SK-N-DZ (cell line): ENCODE measurements at places on chromosomes 3 and 15.
A peak's percentile ranks its signal among the peaks of the same experiment; 100 is the strongest.

- no peak for DNase-seq
Observed at GRCh38 chr3:149475451-149476060, 1.1 kb downstream of the TM4SF4 start.

DNA sequence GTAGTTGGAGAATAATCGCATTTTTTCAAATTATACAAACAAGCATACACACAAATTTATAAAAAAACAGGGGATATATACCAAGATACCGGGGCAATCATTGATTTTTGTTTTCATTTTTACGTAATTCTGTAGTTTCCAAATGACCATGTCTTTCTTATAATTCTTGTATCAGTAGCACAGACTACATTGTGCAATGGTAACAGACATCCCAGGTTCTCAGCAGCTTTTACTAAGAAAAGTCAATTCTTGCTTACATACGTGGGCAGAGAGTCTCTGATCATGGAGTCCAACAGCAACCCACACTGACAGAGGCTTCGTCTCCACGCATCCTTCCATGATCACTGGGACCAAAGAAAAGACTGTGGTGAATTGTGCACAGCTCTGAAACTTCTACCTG, 441.3 kb downstream of the TBL1XR1 start:
- no peak for DNase-seq

GRCh38 chr15:98878172-98878571, 129.4 kb downstream of the PGPEP1L start:
- DNase-seq, result no peak

GRCh38 chr3:4432259-4432658, 34.8 kb downstream of the SUMF1 start:
- no peak for DNase-seq

- DNase-seq, result no peak
Observed at GRCh38 chr15:45884755-45885445, 250.1 kb downstream of the SQOR start.

DNA sequence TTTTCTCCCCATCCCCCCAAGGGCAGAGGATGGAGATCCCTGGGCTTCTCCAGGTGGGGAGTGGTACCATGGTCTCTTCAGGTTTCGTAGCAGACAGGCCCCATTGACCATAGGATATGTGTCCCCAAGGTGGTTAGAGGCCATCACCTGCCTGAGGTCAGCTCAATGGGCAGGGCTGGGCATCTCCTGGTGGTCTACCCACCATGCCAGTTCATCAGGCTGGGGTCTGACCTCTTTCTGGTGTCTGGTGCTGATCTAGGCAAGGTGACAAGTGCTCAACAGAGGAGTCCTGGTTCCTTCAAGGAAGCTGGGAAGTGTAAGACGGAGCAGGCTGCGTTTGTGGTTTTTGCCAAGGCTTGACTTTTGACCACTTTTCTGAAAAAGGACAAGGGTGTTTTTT, 71.4 kb downstream of the SMAD3 start:
- no peak for DNase-seq

DNA sequence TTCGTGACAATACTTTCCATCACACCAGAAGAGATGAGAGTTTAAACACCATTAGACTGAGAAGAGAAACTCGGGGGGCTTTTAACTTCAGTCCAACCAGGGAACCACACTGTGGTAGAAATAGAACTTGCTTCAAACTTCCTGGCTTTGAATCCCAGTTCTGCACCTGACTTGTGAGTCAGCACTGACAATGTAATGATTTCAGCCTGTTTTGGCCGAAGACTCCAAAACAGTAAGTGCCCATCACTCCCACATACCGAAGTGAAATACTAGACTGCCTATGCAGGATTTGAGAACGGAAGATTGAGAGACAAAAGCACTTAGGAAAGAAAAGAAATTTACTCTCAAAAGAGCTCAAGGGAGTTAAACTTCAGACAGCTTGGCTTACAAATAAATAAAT, 27.0 kb downstream of the C2CD4B start:
- DNase-seq, result no peak

DNA sequence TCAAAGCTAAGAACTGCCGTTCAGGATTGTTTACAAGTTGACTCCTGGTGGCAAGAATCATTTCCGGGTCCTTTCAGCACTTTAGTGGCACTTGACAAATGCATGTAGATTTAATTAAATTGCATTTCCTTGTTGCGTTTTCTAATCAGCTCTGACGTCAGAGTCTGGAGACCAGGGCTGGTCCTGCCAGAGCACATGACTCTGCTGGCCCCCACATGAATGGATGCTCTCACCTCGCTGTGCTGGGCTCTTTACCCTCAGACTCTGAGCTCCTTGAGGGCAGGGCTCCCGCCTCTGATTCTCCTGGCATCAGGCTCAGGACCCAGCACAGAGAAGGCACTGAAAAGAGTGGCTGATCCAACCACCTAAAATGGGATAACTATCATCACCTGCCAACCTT, 69.4 kb downstream of the FEM1B start:
- DNase-seq, result no peak

DNA sequence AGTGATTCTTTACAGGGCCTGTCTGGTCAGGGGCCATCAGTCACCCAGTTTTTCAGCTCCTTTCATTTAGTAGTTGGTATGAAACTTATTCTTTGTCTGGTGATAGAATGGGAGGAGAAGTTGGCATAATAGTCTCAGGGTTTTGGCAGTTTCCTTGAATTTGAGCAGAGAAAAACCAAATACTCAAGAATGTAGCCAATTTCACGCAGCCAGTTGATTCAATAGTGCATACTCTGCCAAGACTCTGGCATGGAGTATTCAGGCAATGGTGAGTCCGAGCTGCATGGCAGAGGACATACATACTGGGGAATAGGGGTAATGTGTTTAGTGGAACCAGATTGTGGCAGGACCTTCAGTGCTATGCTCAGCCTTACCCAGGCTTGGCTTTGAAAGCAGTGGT, 118.3 kb downstream of the GALK2 start:
- no peak for DNase-seq

DNA sequence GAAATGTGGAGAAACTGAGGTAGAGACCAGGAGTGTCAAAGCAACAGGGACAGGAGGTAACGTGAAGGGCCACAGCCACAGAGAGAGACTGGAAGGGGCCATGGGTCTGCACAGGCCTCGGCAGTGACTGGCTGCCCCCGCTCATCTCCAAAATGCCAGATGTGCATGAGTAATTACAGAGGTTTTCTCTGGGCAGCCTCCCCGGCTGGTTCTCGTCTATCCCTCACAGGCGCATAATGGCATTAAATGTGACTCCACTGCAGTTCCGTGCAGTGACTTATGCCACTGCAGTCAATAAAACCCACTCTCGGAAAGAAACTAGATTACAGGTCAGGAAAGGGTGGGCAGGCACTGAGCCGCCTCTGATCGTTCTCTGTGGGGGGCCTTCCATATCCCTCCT, 74.7 kb downstream of the WDR76 start:
- DNase-seq, result peak; percentile 82

- DNase-seq, result no peak
Observed at GRCh38 chr15:76979996-76980520, 14.9 kb upstream of the PSTPIP1 start.

DNA sequence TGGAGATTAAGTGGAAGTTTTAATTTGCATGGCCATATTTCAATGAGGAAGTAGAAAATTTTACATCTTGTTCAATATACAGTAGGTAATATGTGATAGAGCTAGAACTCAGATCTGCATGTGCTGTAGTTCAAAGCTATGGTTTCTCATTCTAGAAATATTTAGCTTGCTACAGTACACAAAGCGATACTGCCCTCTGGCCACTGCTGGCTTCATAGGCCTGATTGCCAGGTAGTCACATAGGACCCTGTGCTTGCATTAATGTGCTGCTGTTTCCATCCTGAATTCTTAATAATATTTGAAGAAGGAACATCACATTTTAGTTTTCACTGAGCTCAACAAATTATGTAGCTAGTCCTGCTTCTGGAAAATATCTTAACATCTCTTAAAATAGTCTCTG, 87.0 kb downstream of the PLSCR2 start:
- peak; percentile 17 for DNase-seq

DNA sequence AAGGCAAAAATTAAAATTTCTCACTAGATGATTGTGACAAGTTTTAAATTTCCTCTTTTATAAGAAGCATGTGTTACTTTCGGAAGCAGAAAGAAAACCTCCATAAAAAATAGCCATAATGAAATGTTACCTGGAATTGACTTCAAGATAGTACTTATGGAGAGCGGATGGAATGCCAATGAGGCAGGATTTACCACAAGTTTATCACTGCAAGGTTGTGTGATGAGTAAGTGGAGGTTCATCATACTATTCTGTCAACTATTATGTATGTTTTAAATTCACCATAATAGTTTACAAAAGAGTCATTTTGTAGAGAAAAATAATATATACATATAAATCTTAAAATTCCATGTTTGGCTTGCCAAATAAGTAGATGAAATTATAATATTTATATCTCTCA, 230.3 kb downstream of the SCAPER start:
- no peak for DNase-seq

DNA sequence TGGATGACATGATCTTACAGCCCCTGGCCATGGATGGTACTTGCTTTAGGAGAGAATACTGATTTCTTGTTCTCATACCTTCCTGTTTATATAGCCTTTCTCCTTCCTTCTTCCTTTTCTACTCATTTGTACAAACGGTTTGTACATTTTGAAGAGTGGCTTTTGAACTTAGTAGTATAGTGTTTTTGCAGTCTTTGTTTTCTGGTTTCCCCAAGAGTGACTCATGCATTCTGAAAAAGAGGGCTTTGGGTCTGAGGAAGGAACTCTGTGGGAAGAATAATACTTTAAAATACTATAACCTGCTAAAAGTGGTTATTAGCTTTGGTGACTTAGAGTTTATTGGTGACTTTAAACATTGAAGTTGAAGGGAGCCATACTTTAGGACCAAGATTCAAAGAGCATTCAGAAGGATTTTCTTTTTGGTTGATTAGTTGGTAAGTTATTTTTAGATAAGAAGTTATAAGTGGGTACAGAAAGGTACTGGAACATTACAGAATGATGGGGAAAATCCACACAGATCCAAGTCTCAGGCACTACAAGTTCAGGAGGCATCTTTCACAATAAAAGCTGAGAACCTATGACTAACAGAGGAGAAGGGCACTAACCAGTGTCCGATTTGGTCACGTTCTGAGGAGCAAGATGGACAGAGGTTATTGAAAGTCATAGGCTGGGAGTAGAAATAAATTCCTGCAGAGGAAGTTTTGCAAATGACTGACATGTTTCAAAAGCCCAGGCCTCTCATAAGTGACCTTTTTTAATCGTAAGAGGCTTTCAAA, 369.6 kb upstream of the AZI2 start:
- no peak for DNase-seq

DNA sequence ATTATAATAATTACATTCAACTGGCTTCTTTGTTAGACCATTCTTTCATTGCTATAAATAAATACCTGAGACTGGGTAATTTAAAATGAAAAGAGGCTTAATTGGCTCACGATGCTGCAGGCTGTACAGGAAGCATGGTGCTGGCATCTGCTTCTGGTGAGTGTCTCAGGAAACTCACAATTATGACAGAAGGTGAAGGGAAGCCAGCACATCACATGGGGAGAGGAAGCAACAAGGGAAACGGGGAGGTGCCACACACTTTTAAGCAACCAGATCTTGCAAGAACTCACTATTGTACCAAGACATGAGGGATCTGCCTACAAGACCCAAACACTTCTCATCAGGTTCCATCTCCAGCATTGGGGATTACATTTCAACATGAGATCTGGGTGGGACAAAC, 413.1 kb upstream of the ARRDC4 start:
- no peak for DNase-seq

DNA sequence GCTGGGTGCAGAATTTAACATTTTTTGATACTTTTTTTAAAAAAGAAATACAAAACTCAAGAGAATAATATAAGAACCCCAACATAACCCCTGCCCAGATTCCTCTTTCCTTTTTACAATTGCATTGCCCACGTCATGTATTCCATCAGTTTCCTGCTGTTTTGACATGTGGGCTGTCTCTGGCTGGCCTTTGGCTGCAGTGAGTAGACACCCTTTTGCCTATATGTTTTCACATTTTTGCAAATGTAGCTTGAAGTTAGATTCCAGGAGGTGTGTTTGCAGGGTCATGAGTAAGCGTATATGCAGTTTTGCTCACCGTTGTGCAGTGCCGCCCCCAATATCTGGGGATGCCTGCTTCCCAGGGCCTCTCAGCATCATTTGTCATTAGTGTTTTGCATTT, 28.0 kb upstream of the ATP10A start:
- no peak for DNase-seq

GRCh38 chr15:88509964-88510363, 36.5 kb downstream of the DET1 start:
- DNase-seq, result no peak

DNA sequence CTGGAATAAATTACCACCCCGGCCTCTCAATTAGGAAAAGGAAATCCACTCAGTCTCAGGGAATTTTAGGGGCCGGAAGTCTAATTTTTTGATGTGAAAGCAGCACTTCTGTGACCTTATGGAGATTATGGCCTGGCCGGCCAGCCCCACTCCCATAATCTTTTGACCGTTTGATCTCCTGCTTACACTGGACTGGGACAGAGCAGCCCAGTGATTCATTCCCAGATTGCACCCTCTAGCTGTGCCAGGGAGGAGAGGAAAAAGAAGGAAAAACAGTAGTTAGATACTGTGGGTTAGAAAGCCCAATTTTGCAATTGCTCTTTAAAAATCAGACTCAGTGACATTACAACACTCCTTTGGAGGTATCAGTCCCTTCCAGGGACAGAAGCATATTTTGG, 32.4 kb downstream of the GJD2 start:
- DNase-seq, result peak; percentile 64

GRCh38 chr3:42210726-42211125, 55.3 kb downstream of the CCK start:
- DNase-seq, result no peak

GRCh38 chr15:67957435-67958132, 96.5 kb upstream of the PIAS1 start:
- no peak for DNase-seq

DNA sequence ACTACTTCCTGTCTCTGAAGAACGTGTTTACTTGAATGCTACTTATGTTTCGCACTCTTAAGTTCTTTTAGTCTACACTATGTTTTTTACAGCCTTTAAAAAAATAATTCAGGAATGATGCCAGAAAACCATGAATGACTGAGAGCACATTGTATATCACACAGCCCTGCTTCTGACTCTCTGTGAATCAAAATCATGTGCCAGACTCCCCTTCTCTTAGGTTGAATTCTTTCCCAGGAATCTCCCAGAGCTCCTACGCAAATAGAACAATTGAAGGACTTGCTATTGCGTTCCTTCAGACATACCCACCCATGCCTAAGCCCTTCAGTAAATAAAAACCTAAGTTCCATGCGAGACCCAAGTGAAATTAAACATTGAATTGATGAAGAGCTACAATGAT, 782.0 kb upstream of the ALCAM start:
- DNase-seq, result no peak

DNA sequence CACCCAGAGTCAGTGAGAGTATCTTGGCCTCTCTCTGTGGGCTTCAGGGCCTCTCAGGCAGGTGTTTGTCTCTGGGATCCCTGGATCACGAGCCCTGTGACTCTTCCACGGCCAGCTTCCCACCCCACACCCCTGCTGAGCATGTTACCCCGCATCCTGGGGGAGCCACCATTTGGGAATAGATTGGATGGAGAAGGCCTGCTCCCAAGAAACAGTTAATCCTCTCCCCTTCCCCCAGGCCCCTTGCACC, 15.5 kb upstream of the SRP14 start:
- DNase-seq, result no peak
